ENCODE measurements at places on chromosomes 16 and 17.

DNA sequence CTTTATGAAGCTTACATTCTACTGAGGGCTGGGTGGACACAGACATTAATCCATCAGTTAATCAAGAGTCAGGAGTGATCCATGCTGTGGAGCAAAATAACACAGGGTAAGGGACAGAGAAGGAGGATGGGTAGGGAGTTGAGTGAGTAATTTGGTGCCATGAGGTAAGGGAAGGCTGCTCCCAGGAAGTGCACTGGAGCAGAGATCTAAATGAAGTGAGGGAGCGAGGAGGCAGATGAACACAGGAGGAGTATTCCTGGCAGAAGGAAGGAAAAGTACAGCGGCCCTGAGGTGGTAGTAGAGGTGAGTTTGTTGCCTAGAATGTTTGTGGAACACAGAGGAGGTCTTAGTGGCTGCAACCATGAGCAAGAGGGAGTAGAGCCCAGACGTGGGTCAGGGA lies 34.8 kb downstream of the ASIC2 start:
- DNase-seq, result no peak

DNA sequence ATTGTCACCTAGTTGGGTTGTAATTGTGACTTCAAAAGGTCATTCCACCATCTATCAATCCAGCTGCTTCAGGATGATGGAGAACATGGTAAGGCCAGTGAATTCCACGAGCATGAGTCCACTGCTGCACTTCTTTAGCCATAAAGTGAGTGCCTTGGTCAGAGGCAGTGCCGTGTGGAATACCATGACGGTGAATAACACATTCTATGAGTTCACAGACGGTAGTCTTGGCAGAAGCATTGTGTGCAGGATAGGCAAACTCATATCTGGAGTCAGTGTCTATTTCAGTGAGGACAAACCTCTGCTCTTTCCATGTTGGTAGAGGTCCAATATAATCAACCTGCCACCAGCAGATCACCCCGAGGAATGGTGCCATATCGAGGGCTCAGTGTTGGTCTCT lies 650.9 kb downstream of the KCNJ2 start:
- no peak for DNase-seq

DNA sequence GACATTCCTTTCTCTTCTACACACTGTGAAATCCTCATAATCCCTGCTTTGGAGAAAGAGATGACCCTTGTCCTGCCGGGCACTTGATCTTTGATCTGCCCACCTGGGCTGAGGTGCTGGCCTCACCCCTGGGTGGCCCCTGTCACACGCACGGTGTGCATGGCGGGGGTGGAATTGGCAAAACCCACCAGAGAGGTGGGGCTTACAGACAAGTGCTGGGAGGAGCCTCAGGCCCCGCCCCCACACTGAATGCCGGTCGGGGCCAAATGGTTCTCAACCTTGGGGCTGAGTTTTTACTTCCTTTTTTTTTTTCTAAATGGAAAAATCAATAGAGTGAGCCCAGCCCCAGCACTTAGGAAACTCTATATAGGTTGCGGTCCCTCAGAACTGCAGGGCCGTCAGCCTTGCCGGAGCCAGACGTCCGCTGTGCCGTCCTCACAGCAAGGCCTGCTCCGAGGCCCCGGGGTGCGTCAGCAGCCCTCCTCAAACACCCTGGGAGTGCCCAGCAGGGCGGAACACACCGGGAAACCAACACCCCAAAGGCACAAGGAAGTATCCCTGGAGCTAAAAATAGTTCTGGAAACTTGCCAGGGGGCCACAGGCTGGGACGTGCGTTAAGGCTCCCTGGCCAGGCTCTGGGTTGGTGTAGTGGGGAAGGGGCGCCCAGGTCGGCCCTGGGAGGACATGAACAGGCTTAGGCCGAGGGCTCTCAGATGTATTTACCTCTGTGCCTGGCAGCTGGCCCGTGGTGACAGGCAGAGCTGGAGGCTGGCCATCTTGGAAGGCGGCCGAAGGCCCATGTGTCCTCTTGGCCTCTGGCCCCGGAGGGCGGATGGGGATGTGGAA lies 11.0 kb downstream of the GPRC5C start:
- DNase-seq, result no peak

DNA sequence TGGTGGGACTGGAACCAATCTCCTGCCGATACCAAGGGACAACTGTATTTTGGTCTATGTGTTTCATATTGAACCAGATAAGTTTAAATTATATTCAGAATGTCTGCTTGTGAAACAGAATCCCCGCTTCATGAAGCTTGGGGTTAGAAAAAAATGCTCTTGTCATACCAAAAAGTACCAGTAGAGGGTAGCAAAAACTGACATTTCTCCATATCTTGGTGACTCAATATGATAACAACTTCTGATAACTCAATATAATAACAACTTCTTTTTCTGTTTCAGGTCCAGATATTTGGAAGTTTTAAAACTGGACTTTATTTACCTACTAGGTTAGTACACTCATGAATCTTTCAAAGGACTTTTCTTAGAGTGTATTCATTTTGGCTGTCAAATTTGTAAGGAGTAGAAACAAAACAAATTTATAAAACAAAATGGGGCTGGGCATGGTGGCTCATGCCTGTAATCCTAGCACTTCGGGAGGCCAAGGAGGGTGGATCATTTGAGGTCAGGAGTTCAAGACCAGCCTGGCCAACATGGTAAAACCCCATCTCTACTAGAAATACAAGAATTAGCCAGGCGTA lies 52.3 kb upstream of the ADCY7 start:
- no peak for DNase-seq

DNA sequence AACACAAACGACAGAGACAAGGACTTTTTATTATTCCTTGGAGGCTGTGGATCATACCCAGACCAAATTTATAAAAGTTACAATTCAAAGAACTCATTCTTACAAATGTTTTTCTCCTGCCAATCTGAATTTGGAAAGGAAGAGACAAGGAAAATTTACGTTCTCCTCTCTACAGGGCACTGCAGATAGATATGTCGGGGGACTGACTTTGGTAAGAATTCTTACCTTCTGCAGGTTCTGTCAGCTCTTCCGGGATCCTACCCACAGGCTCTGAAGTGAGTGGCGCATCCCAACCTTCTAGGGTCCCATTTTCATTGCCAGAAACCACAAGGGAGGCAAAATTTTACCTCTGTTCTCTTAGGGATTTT lies 2.2 kb upstream of the SLFN12L start:
- no peak for DNase-seq

DNA sequence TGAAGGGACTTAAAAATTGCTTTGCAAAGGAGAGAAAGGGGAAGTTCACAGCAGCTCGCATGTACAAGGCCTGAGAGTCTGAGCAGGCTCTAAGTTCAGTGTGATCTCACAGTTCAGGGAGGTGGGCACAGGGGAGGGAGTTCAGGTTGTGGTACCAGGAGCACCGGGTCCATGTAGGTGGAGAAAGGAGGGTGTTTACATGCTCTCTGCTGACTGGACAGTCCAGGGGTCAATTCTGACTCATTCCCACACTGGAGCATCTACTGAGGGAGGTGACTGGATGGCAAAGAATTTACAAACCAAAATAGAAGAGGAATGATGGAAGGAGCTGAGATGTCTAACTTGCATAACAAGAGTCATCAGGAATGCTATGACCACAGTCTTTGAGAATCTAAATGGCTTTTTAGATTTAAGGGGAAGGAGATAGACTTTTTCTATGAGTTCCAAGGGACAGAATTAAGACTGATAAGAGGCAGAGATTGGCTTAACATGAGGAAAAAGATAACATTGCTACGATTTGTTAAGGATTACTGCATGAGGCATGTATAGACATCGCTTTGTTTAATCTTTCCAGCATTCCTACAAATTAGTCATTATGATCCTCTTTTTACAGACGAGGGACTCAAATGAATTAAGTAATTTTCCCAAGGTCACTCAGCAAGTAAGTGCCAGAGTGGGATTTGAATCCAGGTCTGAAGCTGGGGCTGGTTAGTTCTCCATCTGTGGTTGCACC lies 29.9 kb downstream of the MIS12 start:
- DNase-seq, result peak; percentile 93

DNA sequence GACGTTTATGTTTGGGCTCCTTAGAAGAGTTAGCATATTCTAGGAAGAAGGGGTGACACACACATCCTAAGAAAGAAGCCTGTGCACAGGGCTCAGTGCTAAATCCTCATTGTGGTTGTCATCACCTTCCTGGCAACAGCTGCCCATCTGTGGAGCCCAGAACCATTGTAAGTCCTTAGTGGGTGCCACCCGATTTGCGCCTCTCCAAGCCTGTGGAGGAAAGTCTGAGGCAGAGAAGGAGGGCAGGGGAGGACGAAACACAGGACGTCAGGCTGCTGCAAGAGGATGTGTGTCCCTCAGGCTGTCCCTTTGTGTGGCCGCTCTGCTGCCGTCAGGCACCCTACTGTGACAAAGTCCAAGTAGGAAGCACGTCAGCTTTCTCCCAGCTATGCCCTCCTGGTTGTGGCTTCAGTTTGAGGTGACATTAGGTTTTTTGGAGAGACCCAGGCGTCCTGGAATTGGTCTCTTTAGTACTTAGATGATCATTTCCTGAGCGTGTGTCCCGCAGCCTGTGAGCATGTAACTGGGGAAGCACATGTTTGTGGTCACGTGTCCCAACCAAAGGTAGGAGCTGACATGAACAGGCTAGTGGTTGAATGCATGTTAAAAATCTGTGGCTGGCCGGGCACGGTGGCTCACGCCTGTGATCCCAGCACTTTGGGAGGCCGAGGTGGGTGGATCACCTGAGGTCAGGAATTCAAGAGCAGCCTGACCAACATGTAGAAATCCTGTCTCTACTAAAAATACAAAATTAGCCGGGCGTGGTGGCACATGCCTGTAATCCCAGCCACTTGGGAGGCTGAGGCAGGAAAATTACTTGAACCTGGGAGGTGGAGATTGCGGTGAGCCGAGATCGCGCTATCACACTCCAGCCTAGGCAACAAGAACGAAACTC lies 10.7 kb downstream of the CLUAP1 start:
- DNase-seq, result no peak

DNA sequence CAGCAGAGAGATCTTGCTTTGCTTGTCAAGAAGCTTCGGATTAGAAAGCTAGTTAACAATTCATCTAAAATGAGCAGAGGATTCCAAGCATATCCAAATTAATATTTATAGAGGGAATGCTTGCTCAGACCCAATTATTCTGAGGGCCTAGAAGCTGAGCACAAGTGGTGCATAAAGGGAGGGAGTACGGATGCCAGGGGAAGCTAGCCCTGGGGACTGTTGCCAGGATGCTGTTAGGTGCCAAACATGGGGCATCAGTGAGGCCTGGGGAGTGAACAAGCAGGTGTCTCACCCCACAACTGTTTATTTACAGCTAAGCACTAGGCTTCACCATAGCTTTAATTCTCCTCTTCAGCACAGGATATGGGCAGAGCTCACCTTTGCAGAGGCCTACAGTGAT lies 684.1 kb upstream of the C16orf82 start:
- no peak for DNase-seq

Measured in SJSA1 (cell line).